ENCODE measurements at places on chromosomes 3 and 15. TPM values are rescaled to one million over a fixed set of nuclear protein-coding genes. Genes with fewer than 3 reads are reported as not detected.
A peak's percentile ranks its signal among the peaks of the same experiment; 100 is the strongest.

GRCh38 chr3:46130631-46131310 lies 77.3 kb downstream of the CCR1 start:
- H3K27ac ChIP-seq, result no peak overlapping the region
- peaks cover 9% of the 10 kb centered on the region for H3K4me1 ChIP-seq
- H3K36me3 ChIP-seq, result no peaks in the 10 kb centered on the region
- H3K27me3 ChIP-seq, result no peaks in the 10 kb centered on the region
- DNase-seq, result no peak

DNA sequence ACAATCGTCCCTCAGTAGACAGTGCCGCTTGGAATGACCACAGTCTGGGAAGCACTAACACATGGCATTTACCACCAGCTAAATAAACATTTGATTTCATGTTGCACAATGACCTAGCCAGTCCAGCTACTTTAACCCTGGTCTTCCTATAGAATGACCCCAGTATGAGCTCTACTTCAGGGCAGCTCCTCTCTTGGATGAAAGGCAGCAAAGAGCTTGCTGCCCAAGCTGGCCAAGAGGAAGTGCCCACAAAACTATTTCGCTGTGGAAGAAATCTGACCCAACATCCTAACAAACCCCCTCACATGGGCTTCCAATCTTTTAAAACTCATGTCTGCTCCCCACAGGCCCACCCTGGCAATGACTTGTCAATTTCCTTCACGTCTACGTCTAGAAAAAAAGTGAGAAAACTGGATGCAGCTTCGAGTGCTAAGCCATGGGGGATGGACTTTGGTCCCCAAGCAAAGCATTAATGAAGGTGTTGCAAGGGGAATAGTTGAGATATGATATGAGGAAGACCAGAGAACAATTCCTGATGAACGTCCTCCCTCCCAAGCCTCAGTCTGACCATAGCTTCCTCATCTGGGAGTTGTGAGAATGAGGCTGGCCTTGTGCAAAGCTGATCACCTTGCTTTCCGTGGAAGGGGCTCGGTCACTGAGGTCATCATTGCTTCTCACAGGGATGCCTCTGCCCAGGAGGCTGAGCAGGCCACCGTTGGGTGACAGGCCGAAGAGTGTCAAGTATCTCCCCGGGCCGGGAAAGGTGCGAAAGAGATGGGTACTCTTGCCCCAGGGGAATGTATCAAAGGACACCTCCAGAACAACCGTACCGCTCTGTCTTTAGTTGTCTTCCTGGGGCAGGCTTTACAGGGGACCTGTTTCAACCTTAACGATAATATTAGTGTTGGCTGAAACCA lies 964 bp downstream of the SLC25A20 start:
- H3K27me3 ChIP-seq, result no peaks in the 10 kb centered on the region
- peak overlapping the region; percentile 87 for H3K27ac ChIP-seq
- peak overlapping the region; percentile 92 for H3K4me3 ChIP-seq
- peaks cover 24% of the 10 kb centered on the region for H3K4me1 ChIP-seq
- H3K36me3 ChIP-seq, result no peaks in the 10 kb centered on the region
- DNase-seq, result no peak

GRCh38 chr3:108315767-108316301 lies 19.5 kb downstream of the HHLA2 start:
- H3K27ac ChIP-seq, result no peak overlapping the region
- no peaks in the 10 kb centered on the region for H3K4me1 ChIP-seq
- H3K27me3 ChIP-seq, result peaks cover 5% of the 10 kb centered on the region
- H3K36me3 ChIP-seq, result no peaks in the 10 kb centered on the region
- no peak overlapping the region for H3K4me3 ChIP-seq
- DNase-seq, result no peak

DNA sequence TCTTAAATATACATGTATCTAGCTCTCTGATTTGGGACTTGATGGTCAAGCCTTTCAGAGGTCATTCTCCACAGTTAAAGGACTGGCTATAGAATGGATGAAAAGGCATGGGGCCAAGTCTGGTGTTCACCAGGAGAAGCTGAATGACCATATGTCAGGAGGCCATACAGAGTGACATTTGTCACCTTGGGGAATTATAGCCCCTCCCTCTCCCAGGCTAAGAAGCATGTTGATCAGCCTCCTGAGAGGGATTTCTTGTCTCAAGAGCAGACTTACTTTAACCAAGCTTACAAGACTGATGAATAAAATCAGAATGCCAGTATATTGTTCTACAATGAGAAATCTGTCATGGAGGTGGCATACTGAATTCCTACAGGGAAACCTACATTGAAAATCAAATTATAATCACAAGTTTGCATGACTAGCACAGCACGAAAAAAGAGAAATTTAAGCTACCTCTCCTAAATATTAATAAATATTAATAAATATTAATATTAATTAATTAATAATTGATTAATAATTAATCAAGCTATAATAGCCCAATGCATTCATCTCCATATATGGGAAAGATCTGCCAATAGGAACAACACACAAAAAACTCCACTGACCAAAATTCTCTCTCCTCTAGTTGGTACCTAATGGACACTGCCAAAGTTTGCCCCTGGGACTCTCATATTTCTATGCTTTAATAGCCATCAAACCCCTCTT lies 47.3 kb downstream of the ATP8B4 start:
- H3K27me3 ChIP-seq, result peaks cover 30% of the 10 kb centered on the region
- no peaks in the 10 kb centered on the region for H3K4me1 ChIP-seq
- no peak for DNase-seq
- no peak overlapping the region for H3K27ac ChIP-seq
- no peaks in the 10 kb centered on the region for H3K36me3 ChIP-seq
- no peak overlapping the region for H3K4me3 ChIP-seq

DNA sequence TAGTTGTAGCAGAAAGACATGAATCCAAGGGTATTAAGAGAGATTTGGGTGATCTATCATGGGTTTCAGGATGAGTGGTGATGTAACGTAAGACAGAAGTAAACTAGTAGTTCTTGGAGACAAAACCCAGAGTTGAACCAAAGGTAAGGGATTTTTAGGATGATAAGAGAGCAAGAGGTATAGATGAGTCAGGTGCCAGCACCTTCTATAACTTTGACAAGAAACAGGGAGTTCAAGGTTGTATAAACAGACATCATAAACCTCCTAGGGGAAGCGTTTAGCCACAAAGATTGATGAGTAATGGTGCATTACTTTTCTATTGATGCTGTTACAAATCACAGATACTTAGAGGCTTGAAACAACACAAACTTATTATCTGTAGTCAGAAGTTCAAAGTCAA lies 447.3 kb upstream of the ARHGEF26 start:
- no peaks in the 10 kb centered on the region for H3K4me1 ChIP-seq
- H3K36me3 ChIP-seq, result no peaks in the 10 kb centered on the region
- H3K27me3 ChIP-seq, result peaks cover 6% of the 10 kb centered on the region
- DNase-seq, result no peak
- no peak overlapping the region for H3K4me3 ChIP-seq

- no peak overlapping the region for H3K27ac ChIP-seq
- H3K4me3 ChIP-seq, result no peak overlapping the region
- DNase-seq, result peak; percentile 13
- H3K4me1 ChIP-seq, result no peaks in the 10 kb centered on the region
- H3K27me3 ChIP-seq, result peaks cover 12% of the 10 kb centered on the region
- peaks cover 6% of the 10 kb centered on the region for H3K36me3 ChIP-seq
Observed at GRCh38 chr3:183239046-183239445, 14.0 kb upstream of the B3GNT5 start.

GRCh38 chr3:88668180-88668579 lies 439.2 kb upstream of the EPHA3 start:
- H3K4me3 ChIP-seq, result no peak overlapping the region
- no peak overlapping the region for H3K27ac ChIP-seq
- H3K4me1 ChIP-seq, result no peaks in the 10 kb centered on the region
- H3K27me3 ChIP-seq, result peaks cover 22% of the 10 kb centered on the region
- H3K36me3 ChIP-seq, result no peaks in the 10 kb centered on the region

GRCh38 chr15:73249499-73249898 lies 119.3 kb downstream of the HCN4 start:
- H3K4me3 ChIP-seq, result no peak overlapping the region
- no peak overlapping the region for H3K27ac ChIP-seq
- H3K27me3 ChIP-seq, result no peaks in the 10 kb centered on the region
- DNase-seq, result no peak

DNA sequence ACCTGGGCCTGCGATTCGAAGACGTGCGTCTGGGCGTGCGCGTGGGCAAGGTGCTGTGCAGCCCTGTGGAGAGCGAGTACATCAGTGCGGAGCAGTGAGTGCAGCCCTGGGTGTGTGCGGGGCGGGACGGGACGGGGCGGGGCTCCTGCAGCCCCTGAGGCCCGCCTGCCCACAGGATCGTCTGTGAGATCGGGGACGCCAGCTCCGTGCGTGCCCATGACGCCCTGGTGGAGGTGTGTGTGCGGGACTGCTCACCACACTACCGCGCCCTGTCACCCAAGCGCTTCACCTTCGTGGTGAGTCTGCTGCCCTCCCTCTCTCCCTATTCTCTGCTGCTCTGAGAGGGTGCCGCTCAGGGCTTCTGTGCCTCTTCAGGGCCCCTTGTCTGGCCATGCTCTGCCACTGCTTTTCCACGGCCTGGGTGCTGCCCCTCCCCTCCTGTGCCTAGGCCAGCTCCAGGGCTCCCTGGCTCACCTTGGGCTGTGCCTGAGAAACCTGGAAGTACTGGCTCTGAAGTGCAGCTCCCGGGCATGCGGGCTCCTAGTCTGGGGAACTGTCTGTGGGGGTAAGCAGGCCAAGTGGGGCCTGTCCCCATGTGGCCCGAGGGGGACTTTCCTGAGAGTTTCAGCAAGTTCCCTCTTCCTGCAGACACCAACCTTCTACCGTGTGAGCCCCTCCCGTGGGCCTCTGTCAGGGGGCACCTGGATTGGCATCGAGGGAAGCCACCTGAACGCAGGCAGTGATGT lies 31.8 kb downstream of the PLXNA1 start:
- DNase-seq, result no peak
- no peak overlapping the region for H3K4me3 ChIP-seq
- H3K27me3 ChIP-seq, result no peaks in the 10 kb centered on the region
- H3K4me1 ChIP-seq, result peaks cover 24% of the 10 kb centered on the region

GRCh38 chr15:66390678-66391077 lies 4.0 kb downstream of the MAP2K1 start:
- no peaks in the 10 kb centered on the region for H3K36me3 ChIP-seq
- H3K27ac ChIP-seq, result no peak overlapping the region
- H3K4me1 ChIP-seq, result peaks cover 33% of the 10 kb centered on the region
- no peak for DNase-seq
- H3K27me3 ChIP-seq, result no peaks in the 10 kb centered on the region

DNA sequence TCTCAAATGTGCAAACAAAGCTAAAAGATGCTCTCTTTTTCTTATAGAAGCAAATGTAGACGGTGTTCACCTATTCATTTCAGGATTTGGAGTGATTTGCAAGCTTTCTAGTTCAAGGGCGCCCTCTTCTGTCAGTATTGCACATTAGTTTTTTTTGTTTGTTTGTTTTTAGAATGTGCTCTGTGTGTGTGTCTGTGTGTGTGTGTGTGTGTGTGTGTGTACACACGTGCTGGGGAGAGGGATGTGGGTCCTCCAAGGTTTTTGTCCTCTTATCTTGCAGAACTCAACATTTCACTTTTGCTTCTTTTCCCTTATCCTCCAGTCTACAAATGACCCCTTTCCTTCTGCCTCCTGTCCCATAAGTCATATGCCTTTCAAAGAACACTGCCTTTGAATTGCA lies 23.5 kb downstream of the DNAH1 start:
- no peak overlapping the region for H3K27ac ChIP-seq
- H3K4me1 ChIP-seq, result peaks cover 2% of the 10 kb centered on the region
- H3K27me3 ChIP-seq, result no peaks in the 10 kb centered on the region
- DNase-seq, result no peak
- H3K4me3 ChIP-seq, result no peak overlapping the region

- no peak overlapping the region for H3K27ac ChIP-seq
- H3K27me3 ChIP-seq, result no peaks in the 10 kb centered on the region
- H3K4me3 ChIP-seq, result no peak overlapping the region
Observed at GRCh38 chr3:71598292-71598691, 14.8 kb upstream of the FOXP1 start.

DNA sequence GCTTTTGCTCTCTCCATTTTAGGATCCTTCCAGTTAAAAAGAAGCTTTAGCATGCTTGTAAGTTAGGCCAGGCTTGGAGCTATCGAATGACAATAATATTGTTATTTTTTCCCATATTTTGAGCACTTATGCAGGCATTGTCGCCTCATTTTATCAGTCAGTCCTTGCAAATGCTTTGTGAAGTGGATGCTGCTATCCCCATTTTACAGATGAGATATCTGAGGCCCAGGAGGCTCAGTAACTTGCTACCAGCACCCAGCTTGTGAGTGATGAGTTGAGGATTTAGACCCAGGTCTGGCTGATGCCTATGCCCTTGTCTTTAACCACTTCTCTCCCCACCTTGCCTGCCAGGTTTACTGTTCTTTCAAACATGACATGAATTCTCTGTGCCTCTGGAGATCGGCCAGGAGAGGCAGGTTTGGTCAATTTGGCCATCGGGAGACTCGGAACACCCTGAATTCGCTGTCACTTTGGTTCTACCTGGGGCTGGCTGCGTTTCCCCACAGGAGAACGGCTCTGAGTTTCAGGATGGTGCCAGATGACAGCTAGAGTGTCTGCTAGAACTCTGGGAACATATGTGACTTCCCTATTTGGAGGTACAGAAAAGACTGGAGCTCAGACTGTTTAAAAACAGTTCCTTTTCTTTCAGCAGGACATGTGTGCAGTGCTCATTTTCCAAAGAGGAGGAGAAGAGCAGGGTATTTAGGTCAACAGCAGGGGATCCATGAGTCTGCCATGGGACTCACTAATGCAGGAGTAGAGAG lies 25.5 kb upstream of the ZNF710 start:
- DNase-seq, result no peak
- H3K27me3 ChIP-seq, result peaks cover 19% of the 10 kb centered on the region
- H3K36me3 ChIP-seq, result no peaks in the 10 kb centered on the region

DNA sequence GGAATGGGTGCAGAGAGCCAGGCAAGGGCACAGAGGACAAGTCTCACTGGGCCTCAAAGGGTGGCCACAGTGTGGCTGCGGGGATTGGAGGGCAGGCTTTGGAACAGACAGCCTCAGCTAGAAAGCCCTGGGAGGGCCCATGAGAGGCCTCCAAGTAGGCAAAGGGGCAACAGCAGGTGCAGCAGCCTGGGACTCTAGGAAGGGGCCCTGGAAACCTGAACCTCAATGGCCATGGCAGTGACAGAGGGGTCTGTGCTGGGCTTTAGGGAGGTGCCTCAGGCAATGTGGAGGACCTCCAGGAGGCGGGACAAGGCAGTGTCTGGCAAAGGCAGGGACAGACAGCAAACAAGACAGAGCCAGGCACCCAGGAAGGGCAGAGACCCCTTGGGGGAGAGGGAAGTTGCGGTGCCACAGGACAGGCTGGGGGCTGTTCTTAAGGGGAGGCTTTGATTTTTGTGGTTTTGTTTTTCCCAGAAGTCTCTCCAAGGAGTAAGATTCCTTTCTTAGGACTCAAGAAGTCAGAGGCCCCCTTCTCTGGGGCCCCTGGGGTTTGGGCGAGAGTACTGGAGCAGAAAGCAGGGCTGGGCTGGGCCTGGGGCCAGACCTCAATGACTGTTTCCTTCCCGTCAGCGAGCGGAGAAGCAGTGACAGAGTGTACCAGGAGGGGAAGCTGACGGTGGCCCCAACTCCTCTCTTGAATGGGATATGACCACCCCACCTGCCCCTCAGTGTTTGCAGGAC lies 9.7 kb downstream of the STOML1 start:
- peak overlapping the region; percentile 97 for H3K27ac ChIP-seq
- H3K36me3 ChIP-seq, result peaks cover 3% of the 10 kb centered on the region
- peak overlapping the region; percentile 8 for H3K4me3 ChIP-seq
- H3K4me1 ChIP-seq, result peaks cover 57% of the 10 kb centered on the region

CADPS gene
- not detected for total RNA-seq

TRH gene
- not detected for total RNA-seq

THSD4 gene
- 4.5 TPM for total RNA-seq

SCAPER gene
- total RNA-seq, result 18.6 TPM

RLBP1 gene
- not detected for total RNA-seq

CPLX3 gene
- total RNA-seq, result not detected

RTP3 gene
- total RNA-seq, result not detected

GABRB3 gene
- 7.4 TPM for total RNA-seq

CFAP92 gene
- total RNA-seq, result not detected

SLC7A14 gene
- total RNA-seq, result 1.8 TPM

TGM4 gene
- total RNA-seq, result not detected

ERICH6 gene
- 0.83 TPM for total RNA-seq

ROPN1 gene
- not detected for total RNA-seq

FANCD2OS gene
- total RNA-seq, result not detected

Data from osteocyte (in vitro differentiated cells).